ENCODE measurements at places on chromosomes 4 and X.

DNA sequence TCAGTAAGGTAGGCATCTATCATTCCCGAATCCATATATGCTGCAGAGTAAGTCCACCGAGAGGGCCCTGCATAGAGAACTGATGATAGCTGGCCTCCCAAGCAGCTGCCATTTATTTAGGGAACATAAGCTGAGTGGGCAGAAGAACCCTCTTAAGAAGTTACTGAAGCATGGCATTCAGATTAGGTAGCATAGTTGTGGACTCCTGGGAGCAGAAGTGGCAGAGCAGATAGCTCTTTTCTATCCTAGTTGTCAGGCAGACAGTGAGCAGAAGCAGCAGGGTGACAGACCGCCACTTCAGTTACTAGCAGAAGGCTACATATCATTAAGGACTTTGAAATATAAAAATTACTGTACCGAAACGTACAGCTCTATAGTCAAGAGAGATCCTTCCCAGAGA lies 454.7 kb downstream of the PPP4R3C start:
- DNase-seq = no peak

GRCh38 chr4:61440321-61440720 lies 240.2 kb downstream of the ADGRL3 start:
- DNase-seq = no peak

DNA sequence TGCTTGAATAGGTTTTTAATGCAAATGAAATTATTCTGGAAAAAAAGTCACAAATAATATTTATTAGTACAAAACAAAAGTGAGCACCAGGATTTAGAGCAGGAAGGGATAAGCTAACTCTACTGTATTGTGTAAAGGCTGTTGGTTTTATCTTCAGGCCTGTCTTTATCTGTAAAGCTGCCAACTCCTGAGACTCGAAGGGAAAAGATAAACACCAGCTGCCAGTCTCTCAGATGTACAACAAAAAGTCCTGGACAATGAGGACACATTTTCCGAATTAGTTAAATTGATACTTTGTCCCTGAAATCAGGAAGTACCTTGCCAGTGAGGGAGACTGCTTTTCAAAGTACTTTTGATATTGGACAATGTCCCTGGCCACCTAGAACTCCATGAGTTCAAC lies 8.8 kb downstream of the DDX60 start:
- DNase-seq = peak; percentile 9

- no peak for DNase-seq
Measured at GRCh38 chr4:170202721-170203120, 113.0 kb upstream of the AADAT start.

GRCh38 chr4:55397126-55397436 lies 1.3 kb downstream of the TMEM165 start:
- DNase-seq = no peak

DNA sequence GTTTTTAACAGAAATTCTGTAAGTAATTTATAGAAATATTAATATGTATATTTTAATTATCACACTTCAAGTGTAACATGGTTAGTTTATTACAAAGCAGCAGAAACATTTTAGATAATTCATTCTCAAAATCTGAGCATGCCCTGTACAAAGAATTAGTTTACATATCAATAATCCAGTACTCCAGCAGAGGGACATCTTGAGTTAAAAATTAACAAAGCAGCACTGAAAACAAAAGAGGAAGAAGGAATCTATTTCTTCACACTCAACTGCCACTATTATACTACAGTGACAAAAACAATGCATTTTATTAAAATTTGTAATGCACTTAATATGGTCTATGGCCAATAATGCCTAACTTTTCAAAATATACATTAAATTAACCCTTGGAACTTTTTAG lies 179.1 kb upstream of the KLHL4 start:
- peak; percentile 19 for DNase-seq

DNA sequence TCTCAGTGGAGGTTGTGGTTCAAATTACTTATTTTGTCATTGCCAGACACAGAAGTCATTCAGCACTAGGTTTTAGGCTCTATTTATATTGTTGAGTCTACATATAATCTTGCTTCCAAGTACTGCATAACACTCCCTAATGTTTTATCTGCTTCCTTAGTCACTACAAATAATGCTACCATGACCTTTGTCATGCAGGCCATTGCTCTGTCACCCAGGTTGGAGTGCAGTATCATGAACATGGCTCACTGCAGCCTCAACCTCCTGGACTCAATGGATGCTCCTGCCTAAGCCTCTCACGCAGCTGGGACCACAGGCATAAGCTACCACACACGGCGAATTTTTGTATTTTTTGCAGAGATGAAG lies 23.5 kb upstream of the PDZD4 start:
- no peak for DNase-seq
